ENCODE measurements at places on chromosomes 12 and 14.

GRCh38 chr14:64296561-64296960 lies 2.4 kb upstream of the ESR2 start:
- no peak for DNase-seq

DNA sequence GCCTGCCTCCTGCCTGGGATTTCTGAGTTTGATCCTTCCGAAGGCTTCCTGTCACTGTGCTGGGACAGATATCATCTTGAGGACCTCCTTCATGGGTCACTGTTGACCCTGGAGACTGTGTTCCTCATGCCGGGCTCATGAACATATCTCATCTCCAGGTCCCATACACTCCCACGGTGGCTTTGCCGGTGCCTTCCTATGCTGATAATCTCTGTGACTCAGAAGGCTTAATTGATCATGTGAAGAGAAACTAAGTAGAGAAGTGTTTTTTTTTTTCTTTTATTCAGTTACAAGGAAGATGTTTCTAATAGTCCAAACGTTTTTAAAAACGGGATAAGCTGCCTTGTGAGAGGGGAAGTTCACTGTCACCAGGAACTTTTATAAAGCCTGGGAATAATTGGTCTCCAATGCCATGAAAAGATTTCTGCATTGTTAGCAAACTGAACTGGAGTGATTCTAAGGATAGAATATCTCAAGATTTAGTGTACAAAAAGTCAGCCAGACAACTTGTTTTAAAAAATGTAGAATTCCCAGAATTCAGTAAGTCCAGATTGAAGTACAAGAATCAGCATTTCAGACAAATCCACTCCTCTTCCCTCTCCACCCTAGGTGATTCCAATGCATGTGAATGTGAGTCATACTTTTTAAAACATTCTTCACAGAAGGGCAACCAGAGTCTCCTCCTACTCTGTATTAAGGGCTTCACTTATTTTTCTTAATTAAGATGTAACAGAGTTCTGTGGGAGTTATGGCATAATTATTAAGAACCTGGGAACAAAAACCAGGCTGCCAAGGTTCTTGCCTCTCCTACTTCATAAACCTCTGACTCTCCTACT lies 139.8 kb upstream of the LGR5 start:
- no peak for DNase-seq

DNA sequence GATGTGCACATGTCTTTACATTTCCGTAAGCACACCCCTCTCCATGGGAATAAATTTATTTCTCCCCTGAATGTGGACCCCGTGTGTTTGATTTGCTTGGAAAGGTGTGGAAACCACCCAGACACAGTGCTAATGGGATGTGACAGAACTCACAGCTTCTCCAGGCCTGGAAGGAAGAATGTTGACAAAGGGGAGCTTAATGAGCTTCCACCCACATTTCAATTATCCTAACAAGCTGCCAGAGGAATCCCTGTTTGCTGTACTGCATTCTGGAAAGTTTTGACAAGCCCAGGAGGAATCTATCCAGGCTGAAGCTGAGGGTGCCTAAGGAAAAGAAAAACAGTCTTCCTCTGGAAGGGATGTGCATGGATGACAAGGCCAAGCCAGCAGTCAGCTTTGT lies 51.2 kb upstream of the CCDC60 start:
- no peak for DNase-seq

DNA sequence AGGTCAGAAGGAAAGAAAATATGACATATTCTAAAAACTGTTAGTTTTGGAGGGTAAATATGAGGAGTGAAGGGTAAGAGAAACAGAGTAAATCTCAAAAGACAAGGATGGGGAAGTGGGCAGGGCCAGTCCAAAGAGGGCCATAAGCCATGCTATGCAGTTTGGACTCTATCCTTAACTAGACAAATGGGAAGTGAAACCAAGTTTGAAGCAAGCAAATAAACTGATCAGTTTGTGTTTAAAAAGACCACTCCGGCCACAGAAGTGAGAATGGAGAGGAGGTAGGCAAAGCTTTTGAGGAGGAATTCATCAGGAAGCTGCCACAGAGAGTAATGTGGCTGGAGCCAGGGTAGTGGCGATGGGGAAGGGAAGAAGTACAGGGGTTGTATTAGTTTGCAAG lies 37.5 kb upstream of the DAAM1 start:
- no peak for DNase-seq

DNA sequence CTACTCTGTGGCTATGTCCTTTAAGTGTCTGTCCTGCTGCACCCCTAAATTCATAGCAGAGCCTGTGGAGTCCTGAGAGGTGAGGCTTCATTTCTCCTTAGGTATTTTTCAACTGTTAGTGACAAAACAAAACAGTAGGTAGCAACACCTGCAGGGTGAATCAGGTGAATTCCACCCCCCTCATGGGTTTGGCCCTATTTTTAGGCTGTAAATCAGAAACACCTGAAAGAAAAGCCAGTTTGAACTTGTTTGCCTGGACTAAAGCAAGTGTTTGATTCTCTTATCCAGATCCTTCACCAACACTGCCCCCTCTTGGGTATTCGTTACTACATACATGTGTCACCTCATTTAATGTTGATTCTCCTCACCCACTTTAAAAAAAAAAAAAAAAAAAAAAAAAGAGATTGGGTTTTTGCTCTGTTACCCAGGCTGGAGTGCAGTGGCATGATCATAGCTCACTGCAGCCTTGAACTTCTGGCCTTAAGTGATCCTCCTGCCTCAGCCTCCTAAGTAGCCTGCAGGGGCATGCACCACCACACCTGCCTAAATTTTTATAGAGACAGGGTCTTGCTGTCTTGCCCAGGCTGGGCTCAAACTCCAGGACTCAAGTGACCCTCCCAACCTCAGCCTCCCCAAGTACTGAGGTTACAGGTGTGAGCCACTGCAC lies 10.3 kb downstream of the TBPL2 start:
- DNase-seq, result peak; percentile 42

GRCh38 chr14:90759370-90760077 lies 56.7 kb downstream of the TTC7B start:
- no peak for DNase-seq

Data from lung (tissue), 17 donors.